ENCODE measurements at places on chromosomes 1 and 21.

- no peak for DNase-seq
Measured at GRCh38 chr1:223123011-223123610, 19.9 kb downstream of the TLR5 start.

GRCh38 chr21:32529679-32530078 lies 55.6 kb downstream of the TCP10L start:
- no peak for DNase-seq

GRCh38 chr1:154838988-154839387 lies 31.1 kb downstream of the KCNN3 start:
- no peak for DNase-seq

- DNase-seq = no peak
Measured at GRCh38 chr1:110673197-110673701, 1.5 kb downstream of the KCNA3 start.

GRCh38 chr1:94039871-94040569 lies 80.9 kb downstream of the ABCA4 start:
- DNase-seq = no peak

DNA sequence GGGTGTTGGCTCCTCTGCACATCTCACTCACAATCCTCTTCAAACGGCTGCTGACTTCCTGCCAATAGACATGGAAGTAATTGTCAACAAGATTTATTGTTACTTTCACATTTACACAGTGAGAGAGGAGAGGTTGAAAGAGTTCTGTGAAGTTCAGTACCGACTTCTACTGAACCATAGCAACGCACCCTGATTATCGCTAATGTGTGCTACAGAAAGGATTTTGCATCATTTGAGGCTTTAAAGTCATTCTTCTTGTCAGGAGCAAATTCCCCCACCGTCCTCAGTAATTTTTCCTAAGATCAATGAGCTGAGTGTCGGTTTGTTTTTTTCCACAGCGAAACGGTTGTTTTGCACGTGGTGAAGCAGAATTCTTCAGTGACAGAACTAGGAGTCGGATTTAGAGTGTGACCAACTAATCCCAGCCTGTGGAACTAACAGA lies 361.0 kb downstream of the ADGRL2 start:
- DNase-seq = no peak

DNA sequence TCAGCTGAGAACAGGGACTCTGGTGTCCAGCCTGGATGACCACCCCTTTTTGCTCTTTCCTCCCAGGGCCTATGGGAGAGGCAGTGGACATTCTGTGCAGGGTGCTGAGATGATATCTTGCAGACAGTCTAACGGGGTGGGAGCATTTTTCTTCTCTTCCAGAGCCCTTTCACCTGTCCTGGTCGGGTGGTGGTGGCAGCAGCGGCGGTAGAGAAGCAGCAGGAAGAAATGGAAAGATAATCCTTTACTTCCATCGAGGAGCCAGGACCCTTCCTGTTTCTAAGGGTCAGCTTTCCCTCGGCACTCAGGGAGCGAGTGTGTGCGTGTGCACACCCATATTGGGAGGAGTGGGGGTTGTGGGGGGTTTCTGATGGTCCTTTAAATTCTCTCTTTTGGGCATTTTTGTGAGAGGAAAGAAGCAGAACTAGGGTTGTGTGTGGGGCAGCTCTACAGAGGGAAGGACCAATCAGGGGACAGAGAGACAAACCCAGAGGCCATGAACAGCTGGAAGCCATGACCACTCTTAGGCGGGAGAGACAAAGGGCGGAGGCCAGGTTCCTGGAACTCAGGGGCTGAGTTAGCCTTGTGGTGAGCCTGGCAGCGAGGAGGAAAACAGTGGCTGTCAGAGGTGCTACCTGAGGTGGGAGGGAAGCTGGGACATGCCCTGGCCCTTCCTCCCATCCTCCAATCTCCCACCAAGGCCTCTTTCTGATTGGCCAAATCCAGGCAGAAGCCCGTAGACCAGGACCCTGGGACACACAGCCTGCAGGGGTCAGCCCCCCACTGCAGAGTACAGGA lies 31.2 kb upstream of the CSF3R start:
- DNase-seq = no peak

DNA sequence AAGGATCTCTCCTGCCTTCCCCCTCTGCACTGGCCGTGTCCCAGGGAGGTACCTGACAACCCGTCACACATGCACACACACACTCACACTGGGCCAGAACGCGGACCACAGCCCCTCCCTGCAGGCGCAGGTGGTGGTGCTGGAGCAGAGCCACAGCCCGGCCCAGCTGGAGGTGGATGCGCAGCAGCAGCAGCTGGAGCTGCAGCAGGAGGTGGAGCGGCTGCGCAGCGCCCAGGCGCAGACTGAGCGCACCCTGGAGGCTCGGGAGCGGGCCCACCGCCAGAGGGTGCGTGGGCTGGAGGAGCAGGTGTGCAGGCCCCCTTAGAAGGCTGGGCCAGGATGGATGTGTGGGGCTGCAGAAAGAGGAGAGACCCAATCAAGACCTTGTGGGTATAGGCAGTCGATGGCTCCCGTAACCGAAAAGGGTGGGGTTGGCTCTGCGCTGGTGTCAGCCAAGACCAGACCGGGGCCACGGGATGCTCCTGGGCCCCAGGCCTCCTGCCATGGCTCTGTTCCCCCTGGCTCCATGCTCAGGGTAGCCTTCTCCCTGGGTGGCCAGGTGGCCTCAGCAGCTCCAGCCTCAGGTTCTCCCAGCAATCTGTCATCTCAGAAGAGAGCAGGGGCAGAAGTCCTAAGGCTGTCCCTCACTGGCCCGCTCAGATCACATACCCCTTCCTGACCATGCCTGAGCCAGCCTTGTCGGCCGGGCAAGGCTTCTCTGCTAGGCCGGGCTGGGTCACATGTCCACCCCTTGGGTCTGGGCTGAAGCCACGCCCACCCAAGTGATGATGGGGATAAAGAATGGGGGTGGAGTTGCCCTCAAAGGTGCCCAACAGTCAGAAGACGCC lies 8.9 kb downstream of the MFAP2 start:
- DNase-seq = no peak

GRCh38 chr1:159974350-159974965 lies 20.4 kb upstream of the SLAMF9 start:
- no peak for DNase-seq

DNA sequence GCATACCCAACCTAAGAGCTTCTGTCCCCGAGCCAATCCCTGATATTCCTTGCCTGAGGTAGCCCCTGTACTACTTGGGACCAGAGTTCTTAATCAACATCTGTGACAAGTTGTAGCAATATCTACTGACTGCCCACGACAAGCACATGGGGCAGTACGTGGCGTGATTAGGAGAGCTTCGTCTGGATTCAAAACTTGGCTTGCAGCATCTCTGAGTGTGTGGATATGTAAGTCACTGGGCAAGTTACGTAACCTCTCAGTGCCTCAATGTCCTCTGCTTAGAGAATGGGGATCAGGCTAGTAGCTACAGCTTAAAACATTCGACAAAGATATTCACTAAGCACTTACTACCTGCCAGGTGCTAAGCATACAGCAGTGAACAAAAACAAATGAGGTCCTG lies 5.0 kb downstream of the HSPG2 start:
- DNase-seq = peak; percentile 85

DNA sequence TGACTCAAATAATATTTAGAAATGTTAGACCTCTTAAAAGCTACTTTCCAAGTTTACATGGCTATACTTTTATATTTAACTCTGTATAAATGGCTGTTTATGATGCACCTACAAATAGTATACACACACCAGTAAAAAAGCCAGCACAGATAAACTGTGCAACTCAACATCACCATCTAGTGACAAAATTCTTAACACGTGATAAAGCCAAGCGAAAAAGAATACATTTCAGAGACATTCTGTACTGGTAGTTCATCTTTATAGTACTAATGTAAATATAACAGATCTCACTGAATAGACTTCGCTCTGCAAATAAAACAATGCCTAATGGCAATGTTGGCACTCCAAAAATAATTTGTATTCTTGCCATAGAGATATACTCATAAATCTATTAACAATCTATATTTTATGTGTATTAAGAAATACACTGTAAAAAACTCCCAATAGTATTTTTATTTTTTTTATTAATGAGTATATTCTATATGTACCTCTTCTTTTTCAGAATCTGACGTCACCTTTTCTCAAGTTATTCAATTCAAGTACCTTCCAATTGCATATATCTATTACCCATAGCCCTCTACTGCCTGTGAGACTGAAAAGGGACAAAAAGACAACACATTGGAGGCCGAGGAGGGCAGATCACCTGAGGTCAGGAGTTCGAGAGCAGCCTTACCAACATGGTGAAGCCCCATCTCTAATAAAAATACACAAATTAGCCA lies 100.2 kb downstream of the DPYD start:
- no peak for DNase-seq

GRCh38 chr1:234756066-234756774 lies 146.2 kb upstream of the IRF2BP2 start:
- DNase-seq = no peak

DNA sequence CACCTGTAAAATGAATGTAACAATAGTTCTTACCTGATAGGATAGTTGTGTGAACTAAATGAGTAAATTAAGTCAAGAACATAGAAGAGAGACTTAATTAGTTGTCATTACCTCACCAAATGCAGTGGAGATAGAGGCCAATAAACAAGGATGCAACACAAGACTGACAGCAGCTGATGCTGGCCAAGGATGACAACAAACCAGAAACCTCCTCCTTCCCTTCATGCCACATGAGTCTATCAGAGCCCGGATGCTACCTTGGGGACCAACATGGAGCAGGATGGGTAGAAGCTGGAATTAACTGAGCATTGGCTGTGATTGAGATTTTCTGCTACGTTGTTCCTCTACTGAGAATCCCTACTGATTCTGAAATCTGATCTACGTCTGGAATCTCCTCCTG lies 30.3 kb upstream of the USP1 start:
- DNase-seq = no peak

DNA sequence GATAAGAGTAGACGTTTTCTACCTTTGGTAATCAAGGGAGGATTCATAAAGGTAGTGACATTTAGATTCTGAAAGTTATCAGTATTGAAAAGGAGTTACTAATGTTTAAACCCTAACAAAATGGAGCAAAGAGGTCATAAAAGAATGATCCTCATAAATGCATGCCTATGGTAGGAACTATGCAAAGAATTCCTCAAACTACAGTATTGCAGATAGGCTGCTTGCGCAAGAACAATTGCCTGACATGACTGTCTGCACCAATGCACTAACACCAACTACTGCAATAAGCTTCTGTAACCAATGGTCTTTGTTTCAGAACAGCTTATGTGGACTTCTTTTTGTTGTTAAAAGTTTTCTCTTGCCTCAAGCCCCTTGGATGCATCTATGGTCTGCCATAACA lies 597.3 kb upstream of the ADGRL4 start:
- no peak for DNase-seq

GRCh38 chr1:218363141-218363540 lies 18.0 kb downstream of the TGFB2 start:
- no peak for DNase-seq

GRCh38 chr1:39328095-39328494 lies 123.6 kb downstream of the MACF1 start:
- no peak for DNase-seq

GRCh38 chr1:119960501-119960900 lies 64.2 kb upstream of the ADAM30 start:
- DNase-seq = no peak

- DNase-seq = no peak
Measured at GRCh38 chr21:28592205-28592865, 400.3 kb downstream of the LTN1 start.

DNA sequence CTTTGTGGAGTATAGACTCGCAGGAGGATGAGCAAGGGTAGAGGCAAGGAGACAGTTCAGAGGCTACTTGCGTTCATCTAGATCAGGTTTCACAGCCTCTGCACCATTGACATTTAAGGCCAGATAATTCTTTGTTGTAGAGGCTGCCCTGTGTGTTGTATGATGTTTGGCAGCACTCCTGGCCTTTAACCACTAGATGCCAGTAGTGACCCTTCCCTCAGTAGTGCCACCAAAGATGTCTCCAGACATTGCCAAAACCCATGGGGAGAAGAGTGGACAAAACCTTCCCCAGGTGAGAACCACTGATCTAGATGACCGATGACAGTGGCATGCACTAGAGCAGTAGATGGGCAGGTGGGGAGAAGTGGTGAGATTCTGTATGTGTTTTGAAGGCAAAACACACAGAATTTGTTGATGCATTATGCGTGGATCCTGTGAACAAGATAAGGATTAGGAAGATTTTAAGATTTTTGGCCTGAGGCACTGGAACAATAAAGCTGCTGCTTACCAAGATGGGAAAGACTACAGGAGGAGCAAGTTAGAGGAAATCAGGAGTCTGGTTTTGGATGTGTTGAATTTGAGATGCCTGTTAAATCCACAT lies 9.9 kb upstream of the COG2 start:
- DNase-seq = no peak

DNA sequence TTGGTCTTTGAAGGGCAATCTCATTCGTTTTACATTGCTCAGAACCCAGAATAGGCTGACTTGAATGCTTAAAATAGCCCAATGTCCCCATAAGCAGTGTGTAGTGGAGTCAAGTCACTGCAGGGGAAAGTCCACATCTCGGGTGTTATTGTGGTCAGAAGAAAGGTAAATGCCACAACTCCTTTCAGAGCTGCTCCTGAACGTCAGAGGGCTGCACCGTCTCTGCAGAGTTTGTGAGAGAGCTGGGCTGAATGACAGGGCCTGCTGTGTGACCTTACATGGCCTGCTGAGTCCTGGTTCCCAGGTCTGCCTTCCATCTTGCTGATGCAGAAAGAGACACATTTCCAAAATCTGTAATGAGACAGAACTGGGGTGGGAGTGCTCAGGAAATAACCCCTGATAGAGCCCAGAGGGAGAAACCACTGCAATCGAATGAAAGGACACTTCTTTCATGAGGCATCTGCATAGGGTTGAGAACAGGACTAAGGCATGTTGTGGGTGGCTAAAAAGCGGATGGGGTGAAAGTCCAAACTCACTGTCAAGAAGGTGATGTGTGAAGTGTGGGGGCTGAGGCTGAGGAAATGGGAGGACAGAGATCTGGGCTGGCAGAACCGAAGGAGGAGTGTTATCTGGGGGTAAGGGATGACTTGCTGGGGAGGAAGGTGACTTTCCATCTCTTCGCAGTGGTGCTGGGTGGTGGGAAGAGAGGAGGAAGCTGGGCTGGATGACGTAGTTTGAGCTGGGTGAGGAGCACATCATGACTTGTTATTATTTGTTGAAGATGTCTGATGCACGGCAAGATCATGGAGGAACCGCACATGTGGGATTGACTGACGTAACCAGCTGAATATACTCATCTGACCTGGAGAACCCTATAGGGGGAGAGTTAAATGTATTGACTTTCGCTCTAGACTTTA lies 33.7 kb downstream of the XCL2 start:
- DNase-seq = no peak

DNA sequence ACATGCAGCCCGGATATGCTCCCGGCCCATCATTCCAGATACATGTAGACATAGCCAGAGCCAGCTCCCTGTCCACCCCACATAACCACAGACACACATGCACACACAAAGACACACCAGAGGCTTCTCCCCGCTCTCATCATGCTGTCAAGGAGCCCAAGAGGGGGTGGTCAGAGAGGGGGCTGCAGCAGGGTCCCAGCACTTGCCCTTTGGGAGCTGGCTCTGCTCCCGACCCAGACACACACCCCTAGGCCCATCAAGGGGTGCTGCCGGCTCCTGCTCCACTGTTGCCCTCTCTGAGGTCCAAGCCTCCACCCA lies 2.6 kb downstream of the PTAFR start:
- no peak for DNase-seq
